Activated naive CD4-positive, alpha-beta T cell treated with anti-CD3 and anti-CD28 coated beads, Interleukin-2, amount 50 U/mL, for 72 hours (primary cell): ENCODE measurements at places on chromosomes 3 and 15.

DNA sequence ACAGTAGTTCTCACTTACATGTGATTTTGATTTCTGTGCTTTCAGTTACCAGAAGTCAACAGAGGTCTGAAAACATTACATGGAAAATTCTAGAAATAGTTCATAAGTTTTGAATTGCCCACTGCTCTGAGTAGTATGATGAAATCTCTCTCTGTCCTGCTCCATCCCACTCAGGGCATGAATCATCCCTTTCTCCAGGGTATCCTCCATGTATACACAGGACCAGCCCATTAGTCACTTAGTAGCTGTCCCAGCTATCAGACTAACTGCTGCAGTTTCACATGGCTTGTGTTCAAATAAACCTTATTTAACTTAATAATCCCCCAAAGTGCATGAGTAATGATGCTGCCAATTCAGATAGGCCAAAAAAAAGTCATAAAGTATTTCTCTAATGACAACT, 38.6 kb downstream of the EPHA3 start:
- DNase-seq, result no peak

- no peak for DNase-seq
These were observed 362.1 kb downstream of the EPHB1 start for GRCh38 chr3:135157045-135157740.

- no peak for DNase-seq
These were observed 16.8 kb downstream of the NOX5 start for GRCh38 chr15:69031013-69032001.

DNA sequence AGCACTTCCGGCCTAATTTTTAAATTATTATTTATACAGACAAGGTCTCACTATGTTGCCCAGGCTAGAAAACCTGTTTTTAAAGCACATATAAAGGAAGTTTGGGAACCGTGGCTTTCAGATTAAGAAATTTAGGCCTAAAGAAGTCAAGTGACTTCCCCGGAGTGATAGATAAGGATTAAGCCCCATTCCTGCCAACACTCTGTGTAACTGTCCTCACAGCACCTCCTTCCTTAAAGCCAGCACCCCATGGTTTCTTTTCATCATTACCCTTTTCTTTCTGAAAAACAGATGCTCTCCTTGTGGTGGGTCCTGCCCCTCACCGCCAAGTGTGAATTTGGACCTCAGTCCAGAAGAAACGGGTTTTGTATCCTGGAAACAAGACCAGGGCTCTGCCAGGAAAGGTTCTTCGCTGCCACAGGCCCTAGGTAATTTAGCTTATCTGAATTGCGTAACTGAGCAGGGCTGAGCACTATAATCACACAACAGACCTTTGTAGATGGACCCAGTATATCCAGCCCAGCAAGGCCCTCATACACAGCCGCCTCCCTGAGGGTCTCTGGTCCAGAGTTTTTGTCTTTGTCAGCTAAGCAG, 231.3 kb downstream of the PLCL2 start:
- no peak for DNase-seq

DNA sequence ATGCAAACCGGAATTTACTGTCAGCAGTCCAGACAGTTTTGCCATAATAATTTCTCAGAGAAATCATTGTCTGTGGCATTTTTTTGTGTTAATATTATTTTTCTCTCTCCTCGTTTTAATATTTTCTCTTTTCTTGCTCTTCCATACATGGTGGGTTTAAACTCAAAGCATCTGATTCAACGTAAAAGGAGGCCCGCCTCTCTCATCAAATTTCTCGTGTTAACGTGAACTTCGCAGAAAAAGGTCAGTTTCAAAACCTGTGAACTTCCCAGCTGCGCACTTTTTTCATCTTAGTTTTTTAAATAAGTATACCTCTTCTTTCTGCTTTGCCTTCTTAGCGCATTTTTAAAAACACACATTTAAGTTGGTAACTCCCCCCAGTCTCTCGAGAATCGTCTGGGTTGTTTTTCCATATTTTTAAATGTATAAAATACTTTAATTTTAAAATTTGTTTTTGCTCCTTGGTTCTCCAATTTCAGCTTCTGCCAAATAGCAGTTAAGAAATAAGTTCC, 9.1 kb downstream of the SHOX2 start:
- no peak for DNase-seq

GRCh38 chr3:9732740-9733115, 1.2 kb downstream of the BRPF1 start:
- DNase-seq, result no peak
